ENCODE measurements at places on chromosomes 12 and 14.

GRCh38 chr12:8823565-8824300, 1.3 kb downstream of the A2ML1 start:
- DNase-seq: peak; percentile 3

- no peak for DNase-seq
These were observed 132.7 kb downstream of the SSPN start for GRCh38 chr12:26327975-26328644.

DNA sequence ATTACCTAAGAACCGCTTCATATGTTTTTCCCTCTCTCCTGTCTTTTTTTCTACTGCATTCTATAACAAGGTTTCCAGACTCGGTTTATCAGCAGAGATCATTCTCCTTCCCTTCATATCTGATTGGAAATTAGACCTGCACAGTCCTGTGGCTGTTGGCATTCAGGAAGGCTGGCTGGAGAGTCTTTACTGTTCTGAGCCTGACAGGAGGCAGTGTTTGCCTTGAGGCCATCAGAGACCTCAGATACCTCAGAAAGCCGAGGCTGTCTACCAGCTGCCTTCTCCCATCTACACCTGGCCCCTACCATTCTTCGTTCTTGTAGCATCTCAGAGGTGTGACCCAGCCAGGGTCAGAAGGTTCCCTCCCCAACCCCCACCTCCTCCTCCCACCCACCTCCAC, 182.0 kb downstream of the CAND1 start:
- no peak for DNase-seq

GRCh38 chr12:26891704-26892103, 46.1 kb downstream of the INTS13 start:
- DNase-seq: no peak

DNA sequence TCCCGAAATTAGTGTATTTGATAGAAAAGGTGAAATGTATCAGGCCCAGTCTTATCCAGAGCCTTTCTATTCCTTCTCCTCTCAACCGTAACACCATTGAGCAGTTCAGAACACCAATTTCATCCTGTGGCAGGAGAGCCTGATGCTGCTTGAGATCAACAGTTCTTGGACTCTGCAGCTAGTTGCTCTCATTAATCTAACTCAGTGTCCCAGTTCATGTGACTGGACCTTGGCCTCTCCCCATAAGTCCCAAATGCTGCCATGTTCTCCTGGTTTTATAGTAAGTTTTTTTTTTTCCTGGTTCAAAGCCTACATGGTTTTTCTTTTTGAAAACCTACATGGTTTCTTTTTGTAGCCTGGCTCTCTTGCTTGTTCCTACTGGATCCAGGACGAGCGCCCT, 293.9 kb downstream of the ITPR2 start:
- no peak for DNase-seq

DNA sequence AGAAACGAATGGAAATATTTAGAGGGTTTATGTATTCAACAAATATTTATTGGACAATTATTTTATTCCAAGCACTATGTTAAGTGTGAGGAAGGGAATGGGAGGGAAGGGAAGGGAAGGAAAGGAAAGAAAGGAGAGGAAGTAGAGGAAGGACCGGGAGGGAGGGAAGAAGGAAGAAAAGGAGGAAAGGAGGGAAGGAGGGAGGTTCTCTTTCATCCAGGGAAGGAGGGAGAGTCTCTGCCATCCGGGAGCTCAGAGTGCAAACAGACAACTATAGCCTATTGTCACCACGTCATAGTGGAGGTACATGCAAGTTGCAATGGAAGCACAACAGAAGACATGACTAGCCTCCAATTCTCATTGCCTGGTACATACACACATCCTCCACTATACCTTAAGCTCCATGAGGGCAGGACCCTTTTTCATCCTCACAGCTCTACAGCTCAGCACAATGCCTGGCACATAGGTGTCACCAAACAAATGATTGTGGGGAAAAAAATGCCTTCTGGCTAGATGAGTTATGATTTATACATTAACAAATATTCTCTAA, 48.1 kb downstream of the DAD1 start:
- peak; percentile 22 for DNase-seq

DNA sequence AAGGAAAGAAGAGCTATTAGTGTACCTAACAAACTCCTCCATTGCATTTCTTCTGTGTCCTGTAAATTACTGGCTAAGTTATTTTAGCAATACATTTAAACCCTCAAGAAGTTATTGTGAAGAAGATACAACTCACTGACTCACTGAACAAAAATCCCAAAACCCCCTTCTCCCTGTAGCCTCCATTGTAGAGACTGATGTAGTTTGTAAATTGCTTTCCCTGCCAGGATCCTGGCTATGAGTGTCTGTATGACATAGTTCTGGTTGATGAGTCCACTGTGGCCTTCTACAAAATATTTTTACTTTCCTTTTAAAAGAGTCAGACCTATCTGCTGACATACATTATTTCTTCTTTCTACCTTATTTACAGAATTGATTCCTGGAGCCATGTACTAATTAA, 155.6 kb downstream of the SLC6A15 start:
- no peak for DNase-seq

- no peak for DNase-seq
These were observed 52.1 kb upstream of the AEBP2 start for GRCh38 chr12:19387161-19387560.

- DNase-seq: no peak
These were observed 115.4 kb upstream of the MYL2 start for GRCh38 chr12:111035578-111036301.

DNA sequence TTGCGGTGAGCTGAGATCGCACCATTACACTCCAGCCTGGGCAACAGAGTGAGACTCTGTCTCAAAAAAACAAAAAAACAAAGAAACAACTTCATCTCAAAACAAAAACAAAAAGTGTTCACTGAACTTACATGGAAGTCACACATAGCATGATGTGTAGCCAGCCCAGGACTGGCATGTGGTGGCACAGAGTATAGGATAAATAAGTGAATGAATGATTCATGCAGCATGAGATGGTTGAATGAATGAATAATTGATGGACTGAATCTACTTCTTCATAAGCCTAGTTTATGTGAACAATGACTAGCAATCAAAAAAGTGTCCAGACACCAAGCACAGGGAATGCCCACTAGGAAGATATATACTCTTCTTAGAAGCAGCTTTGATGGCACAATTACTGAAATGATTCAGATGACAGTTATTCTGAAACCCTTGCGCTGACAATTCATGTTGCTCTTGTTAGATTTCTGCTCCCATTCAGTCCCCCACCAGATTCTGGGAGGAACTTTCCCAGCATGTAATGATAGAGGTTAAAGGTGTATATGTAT, 31.6 kb upstream of the SERPINA6 start:
- no peak for DNase-seq

- DNase-seq: no peak
These were observed 18.9 kb downstream of the FAR2 start for GRCh38 chr12:29167988-29168387.

DNA sequence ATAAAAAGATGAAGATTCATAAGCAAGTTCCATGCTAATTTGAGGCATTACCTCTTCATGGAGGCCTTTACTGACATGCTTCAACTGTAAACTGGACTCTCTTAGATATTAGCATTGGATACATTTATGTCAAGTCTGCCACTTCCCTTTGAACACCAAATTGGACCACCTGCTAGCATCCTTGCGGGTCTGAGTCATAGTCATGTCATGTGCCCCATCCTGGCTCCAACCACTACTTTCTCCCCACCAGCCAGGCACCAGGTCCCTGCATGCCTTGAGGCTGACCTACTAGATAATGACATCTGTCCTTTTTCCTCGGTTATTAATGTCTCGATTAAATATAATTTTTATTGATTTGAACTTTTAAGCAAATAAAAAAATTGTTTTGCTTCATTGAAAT, 32.9 kb upstream of the EEA1 start:
- DNase-seq: no peak

GRCh38 chr12:89492883-89493282, 31.7 kb downstream of the GALNT4 start:
- DNase-seq: no peak

- DNase-seq: no peak
These were observed 423.0 kb downstream of the FUT8 start for GRCh38 chr14:65835501-65835900.

- DNase-seq: no peak
These were observed 67.4 kb downstream of the PPP2R5E start for GRCh38 chr14:63475761-63476160.

DNA sequence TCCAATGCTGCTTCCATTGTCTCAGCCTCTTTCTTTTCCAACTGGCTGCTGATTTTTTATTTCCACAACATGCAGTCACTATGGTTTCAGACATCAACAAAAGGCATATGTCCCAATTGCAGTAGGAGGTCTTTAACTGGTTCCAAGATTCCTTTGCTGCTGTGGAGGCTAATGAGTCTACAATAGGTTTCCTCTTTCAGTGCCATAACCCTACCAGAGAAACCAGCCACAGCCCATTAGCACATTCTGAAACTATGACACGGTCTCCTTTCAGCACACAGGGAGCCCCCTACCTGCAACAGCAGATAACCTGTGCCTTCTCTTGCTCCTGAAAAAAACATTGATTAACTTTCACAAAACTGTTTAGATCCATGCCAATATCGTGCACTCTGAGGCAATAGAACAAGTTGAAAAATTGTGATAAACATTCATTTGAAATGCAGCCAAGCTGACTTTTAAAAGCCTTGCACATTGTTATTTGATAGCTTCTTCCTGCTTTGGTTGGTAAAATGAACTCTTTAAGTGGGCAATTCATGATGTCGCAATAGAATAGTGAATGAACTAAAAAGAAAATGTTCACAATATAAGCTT, 32.4 kb downstream of the PLEKHG7 start:
- peak; percentile 4 for DNase-seq

DNA sequence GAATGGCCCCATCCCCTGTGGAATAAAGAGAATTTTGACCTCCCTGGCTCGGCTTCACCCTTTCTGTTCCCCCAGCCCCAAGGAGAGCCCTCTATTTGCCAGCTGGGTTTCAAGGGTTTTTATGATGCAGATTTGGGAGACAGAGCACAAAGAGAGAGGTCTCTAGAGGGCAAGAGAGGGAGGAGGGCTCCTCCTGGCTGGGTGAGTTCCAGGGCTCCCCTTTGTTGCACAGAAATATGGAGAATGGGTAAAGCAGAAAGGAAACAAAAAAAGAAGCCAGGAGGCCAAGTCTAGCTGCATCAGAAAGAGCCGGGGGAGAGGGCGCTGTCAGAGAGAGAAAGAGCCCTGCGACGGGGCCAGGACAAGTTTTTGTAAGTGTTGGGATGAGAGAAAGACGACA, 319.6 kb upstream of the RTL1 start:
- no peak for DNase-seq

DNA sequence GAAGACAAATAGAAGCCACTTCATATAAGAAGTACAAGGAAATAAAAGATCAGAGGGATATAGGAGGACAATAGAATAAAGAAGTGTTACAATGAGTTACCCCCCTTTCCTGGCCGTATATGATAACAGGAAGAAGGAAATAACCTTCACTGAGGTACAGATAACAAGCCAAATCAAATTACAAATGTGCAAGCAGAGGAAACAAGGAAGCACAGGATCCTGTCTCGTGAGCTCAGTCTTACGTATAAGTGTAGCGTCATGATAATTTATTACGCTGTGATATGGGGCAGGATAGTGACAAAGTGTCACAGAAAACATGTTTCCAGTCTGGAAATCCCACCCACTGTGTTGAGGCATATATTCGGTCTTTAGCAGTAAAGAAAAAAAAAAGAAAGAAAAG, 26.5 kb downstream of the CRACR2A start:
- DNase-seq: no peak

- DNase-seq: no peak
These were observed 10.8 kb upstream of the DUSP6 start for GRCh38 chr12:89363084-89363483.

GRCh38 chr14:103329401-103330347, 4.4 kb upstream of the EIF5 start:
- no peak for DNase-seq

- DNase-seq: no peak
These were observed 51.2 kb downstream of the SMIM41 start for GRCh38 chr12:52130711-52131110.

- no peak for DNase-seq
These were observed 12.8 kb upstream of the GPX2 start for GRCh38 chr14:64955297-64955696.

DNA sequence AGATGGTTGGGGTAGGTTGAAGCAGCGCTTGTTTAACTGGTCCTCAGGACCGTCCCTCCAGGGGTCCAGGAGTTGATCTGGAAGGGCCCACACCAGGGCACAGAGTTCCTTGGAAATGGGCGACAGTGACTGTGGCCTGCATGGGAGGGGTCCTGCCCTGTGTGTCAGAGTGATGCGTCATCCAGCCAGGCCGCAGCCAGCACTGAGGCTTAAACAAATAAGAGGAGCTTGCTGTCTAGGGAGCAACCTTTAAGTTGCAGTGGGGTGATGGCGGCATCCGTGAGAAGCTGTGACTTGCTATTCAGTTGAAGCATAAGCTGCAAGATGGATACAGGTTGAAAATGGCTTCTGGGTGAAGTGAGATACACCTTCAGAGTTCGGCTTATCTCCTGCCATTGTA, 20.2 kb downstream of the DCAF4 start:
- no peak for DNase-seq

GRCh38 chr12:52119398-52120254, 40.1 kb downstream of the SMIM41 start:
- peak; percentile 58 for DNase-seq

DNA sequence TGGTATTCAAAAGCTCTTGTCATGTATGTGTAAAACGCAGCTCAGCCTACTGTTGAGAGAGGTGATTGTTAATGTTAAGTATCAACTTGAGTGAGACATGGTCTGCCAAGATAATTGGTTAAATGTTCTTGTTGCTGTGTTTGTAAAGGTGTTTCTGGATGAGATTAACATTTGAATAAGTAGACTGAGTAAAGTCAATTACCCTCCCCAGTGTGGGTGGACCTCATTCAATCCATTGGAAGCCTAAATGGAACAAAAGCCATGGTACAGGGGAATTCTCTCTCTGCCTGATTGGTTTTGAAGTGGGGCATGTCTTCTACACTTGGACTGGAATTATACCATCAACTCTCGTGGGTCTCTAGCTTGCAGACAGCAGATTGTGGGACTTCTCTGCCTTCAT, 63.8 kb upstream of the RERGL start:
- DNase-seq: no peak

DNA sequence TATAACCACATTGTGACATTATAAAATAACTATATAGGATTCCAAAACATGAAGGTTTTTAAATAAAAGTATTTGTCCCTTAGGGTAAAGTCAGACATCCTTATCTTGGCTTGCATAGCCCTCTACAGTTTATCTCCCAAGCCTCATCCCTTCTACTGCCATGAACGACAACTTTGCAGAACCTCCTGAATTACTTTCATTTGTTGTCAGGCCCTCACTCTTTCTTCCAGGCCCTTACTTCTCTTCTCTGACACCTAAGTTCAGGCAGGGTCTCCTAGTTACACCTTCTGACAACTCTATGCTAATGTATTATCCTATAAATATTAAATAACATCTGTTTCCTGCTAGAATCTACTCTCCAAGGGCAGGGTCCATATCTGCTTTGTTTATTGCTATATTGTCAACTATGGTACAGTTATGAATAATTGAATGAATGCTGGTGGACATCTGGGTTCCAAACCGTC, 115.7 kb upstream of the MDM1 start:
- no peak for DNase-seq

GRCh38 chr12:66162701-66163100, 7.1 kb downstream of the TMBIM4 start:
- no peak for DNase-seq
